ENCODE measurements at places on chromosomes 6 and 20.

DNA sequence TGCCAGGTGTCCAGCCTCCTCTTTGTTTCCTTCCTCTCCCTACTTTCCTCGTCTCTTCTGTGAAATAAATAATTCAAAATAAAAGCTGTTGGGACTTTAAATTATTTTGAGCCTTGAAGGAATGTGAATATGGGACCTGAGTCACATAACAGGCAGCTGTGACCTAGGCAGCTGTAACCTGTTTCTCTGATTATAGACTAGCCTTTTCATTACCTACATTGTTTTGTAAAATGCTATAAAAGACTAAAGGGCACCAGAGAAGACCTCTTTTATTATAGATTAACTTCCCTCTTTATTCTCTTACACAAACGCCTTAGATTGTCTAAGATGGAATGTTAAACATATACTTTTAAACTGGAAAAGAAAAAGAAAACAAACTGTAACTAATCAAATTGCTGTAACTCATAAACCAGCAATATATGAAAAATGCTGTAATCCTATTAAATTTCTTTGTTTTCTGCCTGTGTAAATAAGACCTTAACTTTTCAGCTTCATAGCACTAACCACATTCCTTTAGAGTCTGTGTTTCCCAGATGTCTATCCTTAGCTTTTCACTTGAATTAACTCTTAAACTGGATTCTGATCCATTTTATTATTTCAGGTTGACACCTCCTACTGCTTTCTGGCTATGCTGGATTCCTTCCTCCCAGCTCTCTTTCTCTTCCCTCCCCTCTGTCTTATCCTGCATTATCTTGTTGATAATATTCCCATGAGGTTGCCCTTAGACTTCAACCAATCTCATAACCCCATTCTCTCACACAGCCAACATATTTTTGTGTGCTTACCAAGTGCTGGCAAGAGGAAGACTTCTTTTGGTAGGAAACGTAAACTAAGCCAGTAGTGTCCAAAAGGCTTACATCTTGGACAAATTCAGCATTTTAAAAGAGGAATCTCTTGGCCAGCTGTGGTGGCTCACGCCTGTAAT lies 69.2 kb downstream of the TPD52L1 start:
- no peak for DNase-seq

DNA sequence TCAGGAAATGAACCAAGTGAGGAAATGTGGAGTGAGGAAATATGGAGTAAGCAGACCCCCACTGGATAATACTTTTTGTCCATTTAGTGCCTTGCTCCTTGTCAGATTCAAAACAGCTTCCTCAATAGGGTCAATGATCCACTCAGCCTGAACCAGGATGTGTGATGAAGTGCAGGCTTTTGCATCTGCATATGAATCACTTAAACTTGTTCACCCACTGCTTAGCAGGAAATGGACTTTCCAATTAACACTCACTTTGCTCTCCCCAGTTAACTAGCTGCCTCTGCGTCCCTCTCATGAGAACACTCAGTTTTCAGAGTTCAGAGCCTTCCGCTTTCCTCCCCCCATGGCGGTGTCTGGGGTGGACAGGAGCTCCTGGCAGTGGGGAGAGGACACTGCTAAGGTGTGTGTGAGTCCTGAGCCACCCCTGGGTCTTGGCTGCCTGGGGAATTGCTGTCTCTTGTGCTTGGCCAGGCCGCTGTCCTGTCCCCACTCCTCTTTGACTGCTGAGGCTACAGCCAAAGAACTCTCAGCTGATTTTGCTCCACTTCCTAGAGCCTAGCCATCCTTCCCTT lies 621.8 kb downstream of the CDH26 start:
- no peak for DNase-seq

GRCh38 chr6:16229700-16230099 lies 8.7 kb upstream of the GMPR start:
- DNase-seq: no peak

DNA sequence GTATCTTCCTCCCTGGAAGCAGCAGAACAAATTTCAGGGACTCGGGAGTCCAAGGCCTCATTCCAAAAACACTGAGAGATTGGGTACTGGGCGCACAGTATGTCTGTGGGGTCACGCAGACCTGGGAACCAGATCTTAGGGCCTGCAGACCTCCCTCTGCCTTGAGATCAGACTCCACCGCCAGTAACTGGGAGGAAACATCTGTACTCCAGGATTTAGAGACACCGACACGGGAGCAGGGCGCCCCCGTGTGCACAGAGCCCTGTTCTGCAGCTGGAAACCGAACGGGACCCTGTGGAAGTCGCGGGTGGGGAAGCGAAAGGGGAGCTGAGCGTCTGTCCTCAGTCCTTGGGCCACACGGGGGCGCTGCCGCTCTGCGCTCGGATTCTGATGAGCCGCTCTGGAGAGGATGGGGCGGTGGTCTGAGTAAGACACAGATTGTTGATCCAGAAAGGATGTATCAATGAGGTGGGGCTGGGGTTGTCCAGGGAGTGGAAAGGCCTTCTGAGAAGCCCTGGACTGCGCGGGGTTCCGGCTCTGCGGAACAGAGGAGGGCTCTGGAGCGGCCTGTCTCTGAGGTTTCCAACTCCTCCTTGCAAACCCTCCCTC lies 35.7 kb upstream of the HLA-E start:
- DNase-seq: peak; percentile 82

DNA sequence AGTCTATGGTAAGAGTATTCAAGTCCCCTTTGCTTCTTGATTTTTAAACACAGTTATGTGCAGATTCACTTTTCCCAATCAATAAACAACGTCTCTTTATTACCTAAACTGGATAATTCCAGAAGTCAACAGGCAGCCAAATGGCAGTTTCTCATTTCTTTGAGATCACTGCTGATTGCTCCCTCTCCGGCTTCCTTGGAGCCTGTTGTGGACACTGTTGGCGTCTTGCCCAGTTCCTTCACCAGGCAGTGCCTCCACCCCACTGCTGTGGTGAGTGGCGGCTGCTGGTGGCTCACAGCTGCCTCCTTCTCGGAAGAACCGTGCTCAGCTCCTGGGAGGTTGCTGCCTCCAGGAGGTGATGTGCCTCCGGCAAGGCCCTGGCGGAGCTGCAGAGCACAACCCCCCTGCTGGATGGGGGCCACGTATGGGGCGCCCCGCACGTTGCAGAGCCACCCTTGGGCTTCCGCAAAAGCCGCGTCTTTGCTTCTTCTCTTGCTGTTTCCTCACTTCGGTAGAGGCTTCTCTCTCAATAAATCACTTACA lies 105.1 kb upstream of the CNKSR3 start:
- peak; percentile 93 for DNase-seq

GRCh38 chr6:45416700-45417099 lies 39.0 kb upstream of the SUPT3H start:
- DNase-seq: peak; percentile 69

- no peak for DNase-seq
Measured at GRCh38 chr6:127794405-127794804, 106.5 kb downstream of the THEMIS start.

DNA sequence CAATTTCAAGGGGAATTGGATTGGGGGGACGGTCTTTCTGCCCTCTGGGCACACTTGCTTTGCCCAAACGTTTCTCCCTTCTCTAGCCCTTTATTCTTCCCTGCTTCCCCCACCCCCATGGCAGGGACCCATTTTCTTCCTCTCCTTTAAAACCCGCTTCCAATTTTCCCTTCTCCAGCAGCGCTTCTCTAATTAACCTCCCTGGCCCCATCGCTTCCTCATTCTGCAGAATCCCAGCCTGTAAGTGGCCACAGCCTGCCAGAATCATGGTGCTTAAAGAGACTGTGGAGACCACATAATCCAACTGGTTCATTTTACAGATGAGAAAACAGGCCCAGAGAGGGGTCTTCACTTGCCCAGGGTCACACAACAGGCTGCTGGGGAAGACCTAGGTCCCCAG lies 61.4 kb downstream of the CPNE5 start:
- DNase-seq: no peak

- no peak for DNase-seq
Measured at GRCh38 chr6:106520711-106521401, 108.4 kb downstream of the RTN4IP1 start.

- DNase-seq: no peak
Measured at GRCh38 chr20:10170261-10170660, 48.4 kb upstream of the SNAP25 start.

- DNase-seq: peak; percentile 75
Measured at GRCh38 chr6:137283940-137284810, 65.0 kb upstream of the IFNGR1 start.

GRCh38 chr6:38782616-38783015 lies 67.5 kb downstream of the DNAH8 start:
- DNase-seq: no peak

DNA sequence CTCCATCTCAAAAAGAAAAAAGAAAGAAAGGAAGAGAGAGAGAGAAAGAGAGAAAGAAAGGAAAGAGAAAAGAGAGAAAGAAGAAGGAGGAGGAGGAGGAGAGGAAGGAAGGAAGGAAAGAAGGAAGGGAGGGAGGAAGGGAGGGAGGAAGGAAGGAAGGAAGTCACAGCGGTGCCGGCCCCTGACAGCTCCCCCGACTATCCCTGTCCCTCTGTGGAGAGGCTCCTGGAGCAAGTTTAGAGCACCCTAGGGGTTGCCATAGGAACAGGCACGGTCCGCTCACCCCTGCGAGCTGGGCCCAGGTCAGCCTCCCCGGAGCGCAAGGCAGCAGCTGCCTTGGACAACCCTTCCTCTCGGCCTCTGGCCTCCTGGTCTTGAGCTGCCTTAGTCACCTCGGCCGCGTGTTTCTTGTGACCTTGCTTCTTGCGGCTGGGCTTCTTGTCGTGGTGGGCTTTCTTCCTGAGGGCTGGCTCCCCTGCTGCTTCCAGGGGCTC lies 6.8 kb downstream of the BNIP5 start:
- DNase-seq: no peak

GRCh38 chr6:151690768-151691562 lies 116.5 kb upstream of the ESR1 start:
- DNase-seq: peak; percentile 62

GRCh38 chr6:12584631-12585405 lies 131.7 kb upstream of the PHACTR1 start:
- no peak for DNase-seq

GRCh38 chr6:134196568-134197193 lies 121.2 kb downstream of the SGK1 start:
- no peak for DNase-seq

- peak; percentile 76 for DNase-seq
Measured at GRCh38 chr6:139308936-139309603, 17.3 kb upstream of the TXLNB start.

DNA sequence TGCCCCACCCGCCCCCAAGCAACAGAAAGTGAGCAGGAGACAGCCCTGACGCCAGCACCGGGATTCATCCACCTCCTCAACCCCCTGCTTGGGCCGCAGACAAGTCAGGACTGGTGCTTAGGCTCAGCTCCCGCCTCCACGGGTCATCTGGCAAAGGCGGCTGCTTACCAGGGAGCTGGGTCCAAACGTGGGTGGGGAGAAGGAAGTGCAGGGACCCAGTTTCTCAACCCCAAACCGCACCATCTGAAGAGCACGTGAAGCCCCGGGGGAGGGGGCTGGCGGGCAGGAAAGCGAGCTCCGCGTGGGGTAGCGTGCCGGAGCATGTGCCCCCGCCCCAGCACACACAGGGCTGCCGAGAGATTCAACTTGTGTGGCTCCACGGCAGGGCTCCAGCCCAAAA lies 87.2 kb downstream of the BMP7 start:
- no peak for DNase-seq

GRCh38 chr6:73131706-73132105 lies 93.6 kb downstream of the KHDC1L start:
- peak; percentile 74 for DNase-seq

GRCh38 chr6:35091346-35092083 lies 49.6 kb downstream of the TCP11 start:
- no peak for DNase-seq
